ENCODE measurements at places on chromosomes 7 and 10. TPM values are rescaled to one million over a fixed set of nuclear protein-coding genes. Genes with fewer than 3 reads are reported as not detected.

GRCh38 chr10:104331208-104331838 lies 6.9 kb downstream of the ITPRIP start:
- no peak for DNase-seq

DNA sequence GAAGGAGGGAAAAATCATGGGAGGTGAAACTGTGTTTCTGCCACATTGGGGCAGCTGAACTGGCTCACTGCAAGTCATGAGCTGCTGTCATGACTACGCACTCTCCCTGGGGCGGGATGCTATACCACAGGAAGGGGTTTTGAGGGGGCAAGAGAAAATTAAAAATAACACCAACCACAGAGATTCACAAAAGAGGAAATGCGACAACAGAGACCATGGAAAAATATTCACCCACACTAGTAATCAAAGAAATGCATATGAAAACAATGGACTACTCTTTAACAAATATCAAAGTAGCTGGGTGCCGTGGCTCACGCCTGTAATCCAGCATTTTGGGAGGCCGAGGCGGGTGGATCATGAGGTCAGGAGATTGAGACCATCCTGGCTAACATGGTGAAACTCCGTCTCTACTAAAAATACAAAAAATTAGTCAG lies 65.2 kb upstream of the TM9SF3 start:
- no peak for DNase-seq

DNA sequence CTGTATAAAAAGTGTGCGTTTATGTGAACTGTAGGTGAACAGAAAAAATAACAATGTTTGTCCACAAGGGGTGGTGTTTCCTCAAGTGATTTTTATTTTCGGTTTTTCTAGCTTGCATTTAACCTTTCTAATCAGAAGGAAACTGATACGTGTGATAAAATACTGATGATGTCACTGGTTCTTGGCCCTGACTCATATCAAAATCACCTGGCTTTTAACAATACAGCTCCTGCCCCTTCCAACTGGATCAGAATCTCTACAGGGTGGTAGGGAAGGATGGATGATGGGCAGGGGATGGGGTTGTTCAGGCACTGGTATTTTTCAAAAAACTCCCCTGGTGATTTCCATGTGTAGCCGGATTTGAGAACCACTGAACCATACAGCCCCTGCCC lies 10.9 kb downstream of the NPFFR1 start:
- no peak for DNase-seq

GRCh38 chr10:104268405-104268712 lies 625 bp upstream of the GSTO2 start:
- DNase-seq = no peak

DNA sequence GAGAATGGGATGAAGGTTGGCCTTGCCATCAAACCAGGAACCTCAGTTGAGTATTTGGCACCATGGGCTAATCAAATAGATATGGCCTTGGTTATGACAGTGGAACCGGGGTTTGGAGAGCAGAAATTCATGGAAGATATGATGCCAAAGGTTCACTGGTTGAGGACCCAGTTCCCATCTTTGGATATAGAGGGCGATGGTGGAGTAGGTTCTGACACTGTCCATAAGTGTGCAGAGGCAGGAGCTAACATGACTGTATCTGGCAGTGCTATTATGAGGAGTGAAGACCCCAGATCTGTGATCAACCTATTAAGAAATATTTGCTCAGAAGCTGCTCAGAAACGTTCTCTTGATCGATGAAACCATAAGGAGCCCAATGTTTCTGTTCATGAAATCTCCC lies 637 bp downstream of the RPEL1 start:
- DNase-seq = no peak

- no peak for DNase-seq
These were observed 192.6 kb upstream of the CXCL12 start for GRCh38 chr10:44577533-44577932.

- peak; percentile 27 for DNase-seq
These were observed 9.9 kb upstream of the PSMG3 start for GRCh38 chr7:1579481-1580421.

DNA sequence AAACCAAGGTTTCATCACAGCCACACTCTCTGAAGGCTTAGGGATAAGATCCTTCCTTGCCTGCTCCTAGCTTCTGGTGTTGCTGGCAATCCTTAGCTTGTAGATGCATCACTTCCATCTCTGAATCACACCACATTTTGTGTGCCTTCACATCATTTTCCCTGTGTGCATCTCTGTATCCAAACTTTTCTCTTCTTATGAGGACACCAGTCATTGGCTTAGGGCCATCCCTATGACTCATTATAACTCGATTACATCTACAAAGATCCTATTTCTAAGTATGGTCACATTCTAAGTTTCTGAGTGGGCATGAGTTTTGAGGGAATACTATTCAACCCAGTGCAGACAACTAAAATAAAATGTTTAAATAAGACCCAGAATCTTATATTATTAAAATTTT lies 121.7 kb downstream of the C7orf25 start:
- DNase-seq = no peak

- DNase-seq = no peak
These were observed 69.2 kb downstream of the PRTFDC1 start for GRCh38 chr10:24883176-24883575.

- DNase-seq = no peak
These were observed 27.8 kb downstream of the GSDME start for GRCh38 chr7:24729365-24730017.

- no peak for DNase-seq
These were observed 38.6 kb downstream of the NEBL start for GRCh38 chr10:20858292-20859124.

DNA sequence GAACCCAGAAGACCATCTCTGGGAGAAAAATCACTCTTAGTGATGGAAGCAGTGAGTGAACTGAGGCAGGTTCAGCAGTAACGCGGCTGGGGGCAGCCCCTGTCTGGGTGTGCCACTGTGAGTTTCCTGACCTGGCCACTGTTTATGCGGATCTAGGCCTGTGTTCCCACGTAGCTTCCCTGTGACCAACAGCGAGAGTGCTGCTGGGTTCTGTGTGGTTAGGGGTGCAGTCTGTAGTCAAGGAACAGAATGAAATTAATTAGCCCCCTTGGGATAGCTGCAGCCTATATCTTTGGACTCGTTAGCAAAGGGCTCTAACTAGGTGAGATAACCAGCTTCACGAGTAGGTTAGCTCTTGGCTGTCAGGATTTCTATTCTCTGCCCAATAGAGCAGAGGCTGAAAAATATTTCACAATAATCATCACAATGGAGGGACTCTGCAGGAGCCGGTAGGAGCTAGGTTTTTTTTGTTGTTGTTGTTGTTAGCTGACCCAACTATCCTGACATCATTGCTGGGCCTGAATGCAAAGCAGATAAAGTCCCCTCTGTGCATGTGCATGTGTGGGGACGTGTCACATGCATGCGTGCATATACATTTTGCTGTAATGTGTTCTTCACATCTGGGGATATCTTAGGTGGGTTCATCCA lies 164.9 kb downstream of the TMEM178B start:
- no peak for DNase-seq

- DNase-seq = no peak
These were observed 233.1 kb downstream of the CCDC3 start for GRCh38 chr10:12768156-12769100.

GRCh38 chr10:123614888-123615287 lies 51.3 kb upstream of the GPR26 start:
- DNase-seq = no peak

DNA sequence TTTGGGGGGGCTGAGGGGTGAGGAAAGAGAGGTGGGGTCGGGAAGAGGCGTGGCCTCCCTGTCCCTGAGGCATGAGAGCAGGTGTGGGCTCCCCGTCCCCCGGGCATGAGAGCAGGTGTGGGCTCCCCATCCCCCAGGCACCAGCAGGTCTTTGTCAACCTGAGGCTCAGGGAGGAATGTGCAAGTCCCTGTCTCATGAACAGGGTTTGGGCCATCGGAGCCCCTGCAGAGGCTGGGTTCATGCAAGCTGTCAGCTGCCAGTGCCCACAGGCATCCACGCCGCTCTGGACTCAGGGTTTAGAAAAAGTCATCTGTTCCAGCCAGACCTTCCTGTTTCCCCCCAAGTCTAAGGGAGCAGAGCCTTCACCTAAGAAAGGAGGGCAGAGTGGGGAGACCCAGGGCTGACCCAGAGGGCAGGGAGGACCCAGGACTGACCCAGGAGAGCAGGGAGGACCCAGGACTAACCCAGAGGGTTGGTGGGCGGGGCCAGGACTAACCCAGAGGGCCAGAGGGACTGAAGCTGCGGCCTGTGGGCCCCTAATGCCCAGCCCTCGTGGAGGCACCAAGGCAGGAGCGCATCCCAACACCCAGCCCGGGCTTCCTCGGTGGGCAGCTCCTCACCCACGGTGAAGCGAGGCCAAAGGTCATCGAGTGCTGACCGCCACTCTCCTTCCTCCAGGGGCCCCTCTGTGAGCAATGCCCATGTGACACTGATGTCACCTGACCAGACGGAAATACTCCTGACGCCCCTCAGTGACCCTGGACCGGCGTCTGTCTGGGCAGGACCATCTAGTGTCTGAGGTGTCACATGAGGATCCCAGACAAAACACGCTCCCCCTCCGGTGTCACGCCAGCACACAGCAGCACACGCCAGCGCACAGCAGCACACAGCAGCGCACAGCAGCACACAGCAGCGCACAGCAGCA lies 28.9 kb upstream of the GPR146 start:
- DNase-seq = no peak

The NUDCD3 gene
- total RNA-seq = 124 TPM

The WIPF3 gene
- 5.6 TPM for total RNA-seq

The SHTN1 gene
- 54.1 TPM for total RNA-seq

The NEBL gene
- total RNA-seq = 61.1 TPM

GRCh38 chr10:121781101-121781500 lies 146.7 kb downstream of the ATE1 start:
- no peak for DNase-seq
